ENCODE measurements at places on chromosomes 7 and 10.
A peak's percentile ranks its signal among the peaks of the same experiment; 100 is the strongest.

DNA sequence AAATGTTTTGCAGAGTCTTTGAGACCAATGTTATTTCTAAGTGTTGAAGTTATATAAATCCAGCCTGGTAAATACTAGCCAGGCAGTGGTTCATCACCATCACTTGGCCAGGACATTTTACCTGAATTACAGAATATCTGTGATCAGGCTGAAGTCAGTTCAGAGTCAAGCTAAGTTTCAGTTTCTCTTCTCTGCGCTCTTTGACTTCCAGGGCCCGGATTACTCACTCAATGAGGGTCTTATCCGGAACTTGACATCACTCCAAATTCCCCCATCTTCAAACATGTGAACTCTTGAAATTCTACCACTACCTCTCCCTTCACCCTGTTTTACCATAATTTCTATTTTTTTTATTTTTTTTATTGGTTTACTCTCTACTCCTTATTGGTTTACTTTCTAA, 36.6 kb upstream of the CCAR1 start:
- DNase-seq = no peak

DNA sequence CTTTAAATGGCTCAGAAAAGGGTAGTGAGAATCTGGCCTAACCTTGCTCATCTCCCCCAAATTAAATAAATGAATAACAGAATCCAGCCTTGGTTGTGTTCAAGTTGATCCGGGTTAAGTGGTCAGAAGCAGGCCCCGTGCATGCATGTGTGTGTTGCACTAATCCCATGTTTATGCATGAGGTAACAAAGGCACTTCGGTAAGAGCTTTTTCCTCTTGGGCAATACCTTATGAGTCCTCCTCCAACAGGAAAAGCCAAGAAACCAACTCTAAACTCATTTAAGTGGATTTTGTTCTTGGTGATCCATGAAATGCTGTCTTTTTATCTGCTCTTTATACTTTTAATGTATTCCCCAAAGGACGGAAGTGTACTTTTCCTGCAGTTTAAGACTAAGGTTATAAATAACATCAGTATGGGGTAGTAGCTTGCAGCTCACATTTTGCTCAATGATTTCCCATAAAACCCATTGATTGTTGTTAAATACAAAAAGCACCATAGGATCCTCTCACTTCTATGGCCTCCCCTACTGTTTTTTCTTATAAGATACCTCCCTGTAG, 104.9 kb upstream of the YAE1 start:
- DNase-seq = no peak

GRCh38 chr10:2729197-2729596, 338.2 kb upstream of the PFKP start:
- DNase-seq = no peak

GRCh38 chr10:86538547-86538946, 17.0 kb upstream of the WAPL start:
- no peak for DNase-seq

- DNase-seq = no peak
Measured at GRCh38 chr7:78168865-78169264, 370.3 kb downstream of the PHTF2 start.

GRCh38 chr10:6091630-6092029, 2.8 kb downstream of the RBM17 start:
- no peak for DNase-seq

GRCh38 chr10:50397312-50398140, 146.2 kb upstream of the ASAH2 start:
- DNase-seq = no peak

GRCh38 chr10:2043379-2043778, 306.1 kb upstream of the ADARB2 start:
- DNase-seq = no peak

DNA sequence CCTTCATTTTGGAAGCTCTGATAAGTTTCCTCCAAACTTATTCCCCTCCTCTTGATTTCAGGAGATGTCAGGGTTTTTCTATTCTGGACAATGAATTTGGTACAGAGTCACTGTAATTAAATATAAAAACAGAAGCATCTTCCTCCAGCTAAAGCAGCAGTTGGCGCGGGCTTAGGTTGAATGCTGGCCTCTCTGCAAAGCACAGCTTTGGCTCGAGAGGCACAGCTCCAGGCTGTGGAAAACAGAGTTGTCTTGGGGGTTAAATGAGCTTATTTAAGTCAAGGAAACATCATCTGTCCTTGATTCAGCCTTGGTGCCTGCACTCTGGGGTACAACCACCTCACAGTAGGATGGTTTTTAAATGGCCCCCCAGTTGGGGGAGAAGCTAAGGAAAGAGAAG, 35.0 kb upstream of the PDCD4 start:
- no peak for DNase-seq

GRCh38 chr10:60490013-60490412, 100.3 kb upstream of the ANK3 start:
- no peak for DNase-seq

GRCh38 chr10:46091828-46092523, 45.9 kb upstream of the MSMB start:
- DNase-seq = peak; percentile 30

- DNase-seq = no peak
Measured at GRCh38 chr10:99329304-99329553, at the start of gene CNNM1. CNNM1 (plus strand) TSS chr10:99329356; CDS start chr10:99329388, 32 bp downstream.

DNA sequence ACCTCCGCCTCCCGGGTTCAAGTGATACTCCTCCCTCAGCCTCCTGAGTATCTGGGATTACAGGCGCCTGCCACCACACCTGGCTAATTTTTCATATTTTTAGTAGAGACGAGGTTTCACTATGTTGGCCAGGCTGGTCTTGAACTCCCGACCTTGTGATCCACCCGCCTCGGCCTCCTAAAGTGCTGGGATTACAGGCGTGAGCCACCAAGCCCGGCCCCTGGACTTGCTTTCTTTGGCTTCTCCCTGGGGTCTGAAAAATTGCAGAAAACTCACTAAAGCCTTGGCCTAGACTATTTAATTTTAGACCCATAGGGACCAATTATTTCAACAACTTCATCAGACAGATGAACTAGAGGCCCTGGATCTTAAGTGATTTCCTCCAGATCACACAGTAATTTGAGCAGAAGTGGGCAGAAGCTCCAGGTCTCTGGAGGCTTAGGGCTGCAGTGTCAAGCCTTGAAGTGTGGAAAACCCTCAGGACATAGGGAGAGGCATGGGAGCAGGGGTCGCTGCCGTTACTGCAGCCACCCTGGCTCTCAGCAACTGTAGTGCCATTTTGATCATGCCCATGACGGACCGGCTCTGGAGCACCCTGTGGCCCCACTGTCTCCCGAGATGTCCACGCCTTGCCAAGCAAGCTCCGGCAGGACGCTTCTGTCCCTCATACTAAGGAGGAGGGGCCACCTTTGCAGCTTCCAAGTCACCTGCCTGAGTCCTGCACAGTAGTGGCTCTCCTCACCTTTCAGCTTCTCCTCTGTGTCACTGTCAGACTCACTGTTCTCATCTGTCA, 72.4 kb downstream of the DENND2A start:
- DNase-seq = no peak

GRCh38 chr10:70324339-70324861, 40.6 kb upstream of the NPFFR1 start:
- DNase-seq = no peak

GRCh38 chr10:69413221-69413865, 3.4 kb downstream of the TACR2 start:
- DNase-seq = peak; percentile 30

DNA sequence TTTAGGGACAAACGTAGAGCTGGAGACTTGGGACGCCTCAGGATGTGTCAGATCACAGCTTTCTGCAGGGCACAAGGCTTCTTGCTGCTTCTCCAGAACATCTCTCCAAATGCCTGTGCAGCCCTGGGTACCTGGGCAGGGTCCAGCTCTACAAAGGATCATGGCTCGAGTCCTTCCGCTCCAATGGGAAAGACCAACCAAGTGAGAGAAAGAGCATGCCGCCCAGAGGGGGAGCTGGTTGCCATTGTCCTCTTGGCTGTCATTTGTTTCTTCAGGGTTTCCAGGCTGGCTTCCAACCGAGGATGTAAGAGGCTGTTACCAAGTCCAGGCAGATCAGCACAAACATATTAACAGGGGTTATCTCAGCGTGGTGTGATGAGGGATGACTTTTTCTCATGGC, 5.6 kb upstream of the LEP start:
- no peak for DNase-seq

GRCh38 chr10:88039496-88040200, 176.2 kb downstream of the PTEN start:
- no peak for DNase-seq

GRCh38 chr10:78664929-78665553, 403.7 kb upstream of the ZMIZ1 start:
- peak; percentile 30 for DNase-seq

DNA sequence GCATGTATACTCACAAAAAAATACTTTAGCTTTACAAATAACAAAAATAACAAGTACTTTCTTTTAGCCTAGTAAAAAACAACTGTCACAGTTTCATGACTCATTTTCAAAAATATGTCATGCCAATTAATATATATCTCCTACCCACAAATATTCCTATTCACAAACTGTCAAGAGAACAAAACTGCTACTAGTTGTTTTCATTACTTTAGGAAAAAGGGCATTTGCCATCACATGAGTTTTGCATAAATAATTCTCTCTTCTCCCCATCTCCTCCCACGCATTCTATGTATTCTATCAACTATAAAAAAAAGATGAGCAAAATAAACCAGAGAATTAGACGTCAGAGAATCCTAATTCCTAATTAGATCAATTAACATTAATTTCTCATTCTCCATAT, 87.6 kb downstream of the PIP4K2A start:
- no peak for DNase-seq

- DNase-seq = no peak
Measured at GRCh38 chr10:4069491-4069890, 284.5 kb upstream of the KLF6 start.

GRCh38 chr7:12712236-12712635, 24.8 kb downstream of the ARL4A start:
- DNase-seq = no peak

DNA sequence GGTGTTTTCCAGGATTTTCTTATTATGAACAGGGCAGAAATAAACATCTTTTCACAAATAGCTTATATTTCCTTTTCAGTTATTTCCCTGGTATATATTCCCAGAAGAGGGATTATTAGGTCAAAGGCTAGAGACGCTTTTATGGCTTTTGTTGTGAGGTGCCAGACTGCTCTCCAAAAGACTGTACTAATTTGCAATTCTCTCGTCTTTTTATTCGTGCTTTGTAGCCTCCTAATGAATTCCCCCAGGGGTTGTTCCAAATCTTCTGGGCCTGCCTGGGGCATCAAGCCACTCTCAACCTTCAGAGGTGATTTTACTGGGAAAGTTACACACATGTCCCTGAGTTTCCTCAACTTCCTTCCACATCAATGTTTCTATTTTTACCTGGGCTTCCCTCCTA, 34.0 kb upstream of the R3HCC1L start:
- DNase-seq = no peak

- DNase-seq = no peak
Measured at GRCh38 chr10:90028312-90028711, 326.9 kb downstream of the KIF20B start.

DNA sequence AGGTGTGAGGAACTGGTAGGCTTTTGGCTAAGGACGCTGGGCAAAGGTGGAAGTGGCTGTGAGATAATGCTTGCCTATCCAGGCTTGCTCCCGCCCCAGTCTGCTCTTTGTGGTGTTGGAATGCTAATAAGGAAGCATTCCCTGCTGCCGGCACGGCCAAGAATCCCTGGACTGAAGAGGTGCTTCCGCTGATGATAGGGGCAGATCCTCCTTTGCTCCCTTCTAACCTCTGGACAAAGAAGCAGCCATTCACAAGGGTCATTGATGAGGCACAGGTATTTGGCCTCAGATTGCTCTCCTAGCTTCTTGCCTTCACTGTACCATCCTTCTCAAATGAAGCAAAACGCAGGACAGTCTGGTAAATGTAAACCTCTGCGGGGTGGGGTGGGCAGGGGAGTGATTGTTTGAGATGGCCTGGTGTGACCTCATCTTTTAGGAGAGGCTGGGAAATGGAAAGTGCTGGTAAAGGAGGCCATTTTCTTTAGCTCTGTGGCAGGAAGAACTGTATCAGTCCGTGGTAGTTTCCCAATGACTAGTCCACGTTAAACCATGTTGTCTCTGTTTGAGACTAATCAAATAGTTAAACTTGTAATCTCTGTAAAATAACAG, 1.7 kb downstream of the PGAM1 start:
- peak; percentile 69 for DNase-seq

DNA sequence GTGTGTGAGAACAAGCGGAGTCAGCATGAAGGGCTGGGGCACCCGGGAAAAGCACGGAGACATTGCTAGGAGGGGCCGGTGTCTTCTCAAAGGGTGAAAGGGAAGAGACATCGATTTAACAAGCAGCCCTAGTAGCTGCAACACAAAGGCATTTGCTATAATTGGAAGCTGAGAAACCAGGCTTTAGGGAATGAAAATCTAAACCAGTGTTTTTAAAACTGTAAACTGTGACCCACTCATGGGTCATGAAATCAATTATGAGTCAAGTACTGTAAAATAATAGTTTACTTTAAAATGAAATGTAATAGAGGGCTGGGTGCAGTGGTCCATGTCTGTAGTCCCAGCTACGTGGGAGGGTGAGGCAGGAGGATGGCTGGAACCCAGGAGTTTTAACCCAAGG, 128.7 kb upstream of the RHEB start:
- DNase-seq = no peak

- no peak for DNase-seq
Measured at GRCh38 chr7:25126751-25127150, 1.7 kb upstream of the CYCS start.

GRCh38 chr10:27190508-27190907, 35.4 kb downstream of the MASTL start:
- no peak for DNase-seq

DNA sequence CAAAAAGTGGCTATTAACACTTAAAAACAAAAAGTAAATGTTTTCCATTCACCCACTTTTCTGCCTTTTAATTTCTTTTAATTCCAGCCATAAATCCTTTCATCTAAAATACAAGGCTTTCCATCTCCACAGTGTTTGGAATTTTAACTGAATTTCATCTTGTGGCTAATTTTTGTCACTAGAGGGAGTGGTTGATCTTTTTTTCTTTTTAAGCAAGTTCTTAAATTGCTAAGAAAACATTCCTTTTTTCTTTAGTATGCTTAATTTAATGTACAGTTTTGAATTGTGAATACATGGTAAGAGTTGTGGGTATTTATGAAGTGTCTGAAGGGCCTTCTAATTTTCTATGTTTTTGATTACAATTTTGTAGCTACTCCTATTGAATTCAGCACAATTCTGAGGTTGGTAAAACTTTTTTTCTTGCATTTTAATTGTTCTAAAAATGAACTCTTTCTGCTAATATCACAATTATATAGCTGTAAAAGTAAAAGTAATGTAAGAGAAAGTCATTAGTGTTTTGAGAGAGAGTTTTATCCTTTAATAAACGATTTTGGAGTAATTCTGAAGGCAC, 54.9 kb upstream of the ANK3 start:
- no peak for DNase-seq

GRCh38 chr10:86250399-86250798, 116.2 kb downstream of the GRID1 start:
- no peak for DNase-seq

Data from HL-60 (cell line).